ENCODE measurements at places on chromosomes 3 and 15. TPM values are rescaled to one million over a fixed set of nuclear protein-coding genes. Genes with fewer than 3 reads are reported as not detected.

DNA sequence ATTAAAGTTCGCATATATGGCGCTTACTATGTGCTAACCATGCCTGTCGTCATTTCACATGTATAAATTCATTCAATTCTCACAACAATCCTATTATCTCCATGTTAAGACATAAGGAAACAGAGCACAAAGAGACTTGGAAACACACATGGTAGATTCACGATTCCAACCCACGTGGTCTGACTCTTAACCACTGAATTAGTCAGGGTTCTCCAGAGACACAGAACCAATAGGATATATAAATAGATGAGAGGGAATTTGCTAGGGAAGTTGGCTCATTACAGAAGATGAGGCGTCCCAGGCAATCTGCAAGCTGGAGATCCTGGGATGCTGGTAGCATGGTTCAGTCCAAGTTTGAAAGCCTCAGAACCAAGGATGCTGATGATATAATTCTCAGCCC, 765.3 kb downstream of the TBL1XR1 start:
- DNase-seq = no peak

DNA sequence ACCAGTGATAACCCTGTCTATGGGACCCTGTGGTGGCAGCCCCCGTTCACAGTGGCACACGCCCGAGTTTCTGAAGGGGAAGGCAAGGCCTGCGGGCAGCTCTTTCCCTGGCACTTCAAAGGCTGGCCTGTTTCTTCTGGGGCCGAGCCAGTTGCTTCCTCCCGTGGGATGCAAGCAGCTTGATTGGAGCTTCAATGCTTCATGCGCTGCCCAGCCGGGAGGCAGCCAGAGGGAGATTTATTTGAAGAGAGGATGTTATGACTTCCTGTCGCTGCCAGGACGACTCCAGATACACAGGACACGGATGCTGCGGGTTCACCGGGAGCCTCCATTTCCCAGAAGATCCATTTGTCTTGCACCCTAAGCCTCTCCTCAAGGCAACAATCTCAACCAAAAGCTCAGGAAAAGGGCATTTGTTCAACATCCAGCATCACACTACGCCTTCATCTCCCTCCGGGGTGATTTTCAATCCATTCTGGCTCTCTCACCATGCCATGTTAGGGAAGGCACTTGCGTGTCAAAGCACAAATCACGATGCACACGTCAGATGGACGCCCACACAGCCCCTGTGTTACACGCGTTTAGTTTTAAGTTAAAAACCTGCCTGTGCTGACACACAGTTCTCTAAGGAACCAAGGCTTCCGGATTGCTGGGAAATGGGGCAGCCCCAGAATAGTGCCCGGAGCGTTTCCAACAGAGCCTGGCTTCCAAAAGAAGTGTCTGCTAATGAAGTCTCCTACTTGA, 330.2 kb downstream of the OCA2 start:
- no peak for DNase-seq

DNA sequence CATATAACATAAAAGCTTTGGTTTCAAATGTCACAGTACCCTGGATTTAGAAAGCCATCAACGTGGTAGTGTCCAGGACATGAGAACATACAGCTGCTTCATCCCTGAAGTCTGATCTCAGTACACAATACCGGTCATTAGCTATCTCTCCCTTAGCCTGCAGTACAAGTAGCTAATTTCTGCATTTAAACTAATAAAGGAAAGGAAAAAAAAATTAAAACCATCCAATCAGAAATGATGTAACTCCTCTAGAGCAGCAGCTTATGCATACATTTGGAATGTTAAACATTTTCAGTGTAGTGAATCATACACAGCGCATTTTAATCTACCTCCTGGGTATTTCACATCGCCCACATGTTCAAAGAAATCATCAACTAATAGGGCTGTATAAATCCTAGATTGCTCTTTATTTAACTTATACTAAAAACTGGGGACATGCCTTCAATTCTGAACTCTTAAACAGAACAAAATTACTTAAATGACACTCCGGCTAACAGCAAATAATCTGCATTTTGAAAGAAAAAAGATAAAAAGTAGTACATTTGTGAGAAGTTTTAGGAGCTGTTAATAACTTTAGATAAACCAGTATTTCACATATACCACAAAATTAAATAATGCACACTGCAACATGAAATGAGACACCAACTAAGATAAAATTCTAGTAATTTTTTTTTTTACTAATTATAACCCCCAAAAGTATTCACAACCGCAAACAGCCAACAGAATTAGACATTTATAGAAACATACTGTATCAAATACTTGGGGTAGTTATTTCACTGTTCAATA, 3.7 kb downstream of the IGF2BP2 start:
- DNase-seq = no peak

DNA sequence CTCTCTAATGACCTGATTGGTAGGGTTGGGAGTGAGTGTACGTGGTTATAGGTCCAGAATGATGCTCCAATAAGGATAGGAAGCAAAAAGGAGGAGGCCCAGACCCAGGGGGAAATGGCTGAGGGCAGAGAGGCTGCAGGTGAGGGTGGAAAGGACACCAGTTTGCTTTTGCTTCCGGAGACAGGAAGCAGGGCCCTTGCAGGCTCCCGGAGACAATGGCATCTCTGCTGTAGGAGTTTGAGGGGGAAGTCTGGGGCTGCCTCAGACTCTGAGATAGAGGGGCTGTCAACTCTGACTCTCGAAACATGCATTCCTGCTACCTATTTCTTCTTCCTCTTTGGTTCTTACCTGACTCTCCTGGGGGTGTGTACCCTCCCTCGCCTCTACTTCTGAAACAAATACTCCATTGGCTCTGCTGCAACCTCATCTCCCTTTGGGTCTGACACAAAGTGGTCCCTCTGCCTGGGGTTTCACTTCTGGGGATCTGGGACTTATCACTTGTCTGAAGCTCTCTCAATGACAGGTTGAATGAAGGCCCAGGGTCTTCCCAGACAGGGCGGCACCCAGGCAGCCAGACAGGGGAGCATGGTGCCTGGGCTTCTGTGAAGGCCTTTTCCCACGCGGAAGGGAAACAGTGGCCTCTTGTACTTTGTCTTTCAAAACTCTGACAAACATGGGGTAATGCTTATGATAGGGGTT, 61.5 kb downstream of the CHRD start:
- no peak for DNase-seq

GRCh38 chr15:82178061-82178460, 84.5 kb downstream of the EFL1 start:
- DNase-seq = no peak

DNA sequence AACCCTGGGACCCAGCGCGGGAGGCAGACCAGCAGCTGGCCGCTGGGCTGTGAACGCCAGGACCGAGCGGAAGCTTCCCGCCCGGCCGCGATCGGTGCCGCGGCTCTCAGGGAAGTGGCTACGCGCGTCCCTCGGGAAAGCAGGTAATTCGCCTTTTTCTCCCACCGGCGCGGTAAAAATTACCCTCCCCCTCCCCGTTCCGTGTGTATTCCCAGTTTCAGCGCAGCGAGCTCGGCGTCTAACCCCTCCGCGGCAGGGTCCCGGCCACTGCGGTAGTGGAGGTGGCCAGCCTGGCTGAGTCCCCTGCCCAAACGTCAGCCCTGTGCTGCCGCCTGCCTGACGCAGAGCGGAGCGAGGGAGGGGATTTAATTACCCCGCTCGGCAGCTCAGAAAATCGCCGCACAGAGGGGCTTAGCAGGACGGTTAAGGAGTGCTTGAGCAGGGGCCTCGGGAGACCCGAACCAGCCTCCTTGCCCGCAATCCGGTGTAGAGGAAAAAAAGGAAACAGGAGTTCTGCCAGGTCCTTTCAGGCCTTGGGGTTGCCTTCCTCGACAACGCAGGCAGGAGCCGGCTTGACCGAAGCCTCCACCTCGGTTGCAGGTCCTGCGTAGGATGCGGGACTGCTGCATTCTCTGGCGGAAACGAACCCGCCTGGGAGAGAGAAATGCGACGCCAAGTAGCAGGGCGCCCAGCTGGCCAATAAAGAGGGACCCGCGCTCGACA, 2.9 kb downstream of the GATA2 start:
- no peak for DNase-seq

- peak; percentile 66 for DNase-seq
Observed at GRCh38 chr15:67039384-67040075, 25.9 kb upstream of the SMAD3 start.

Gene HTR3E
- total RNA-seq = not detected

GRCh38 chr3:149258714-149259113, 37.1 kb upstream of the CP start:
- DNase-seq = no peak

Gene GTF2E1
- total RNA-seq = 64.4 TPM

GRCh38 chr3:60333710-60334109, 917.5 kb downstream of the FHIT start:
- DNase-seq = no peak

Gene FBXO40
- 0.06 TPM for total RNA-seq

Gene TYRO3
- total RNA-seq = 96.8 TPM

DNA sequence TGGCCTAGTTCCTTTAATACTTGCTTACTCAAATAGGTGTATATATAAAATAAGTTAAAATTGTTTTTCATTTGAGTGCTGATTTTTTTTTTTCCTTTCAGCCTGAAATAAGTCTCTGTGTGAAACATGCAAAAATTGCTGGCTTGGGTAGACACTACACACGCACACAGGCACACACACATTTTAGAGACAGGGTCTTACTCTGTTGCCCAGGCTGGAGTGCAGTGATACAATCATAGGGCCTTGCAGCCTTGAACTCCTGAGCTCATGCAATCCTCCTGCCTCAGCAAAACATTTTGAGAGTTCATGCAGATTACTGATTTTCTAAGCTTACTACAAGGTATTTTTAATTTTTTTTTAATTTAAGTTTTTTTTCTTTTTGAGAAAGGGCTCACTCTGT, 12.7 kb upstream of the RFC4 start:
- no peak for DNase-seq

Gene ZKSCAN7
- 8.5 TPM for total RNA-seq

Gene ZSCAN2
- 52.4 TPM for total RNA-seq

Gene MUC4
- 2.0 TPM for total RNA-seq

Gene SERPINI2
- total RNA-seq = 0.25 TPM

GRCh38 chr15:98881526-98882520, 125.8 kb downstream of the PGPEP1L start:
- DNase-seq = no peak

Gene LMLN
- total RNA-seq = 5.0 TPM

Gene ACP3
- total RNA-seq = 1.2 TPM
